ENCODE measurements at places on chromosomes 1 and 21.

- no peak for DNase-seq
These were observed 149.2 kb downstream of the ACTL8 start for GRCh38 chr1:17904290-17904689.

DNA sequence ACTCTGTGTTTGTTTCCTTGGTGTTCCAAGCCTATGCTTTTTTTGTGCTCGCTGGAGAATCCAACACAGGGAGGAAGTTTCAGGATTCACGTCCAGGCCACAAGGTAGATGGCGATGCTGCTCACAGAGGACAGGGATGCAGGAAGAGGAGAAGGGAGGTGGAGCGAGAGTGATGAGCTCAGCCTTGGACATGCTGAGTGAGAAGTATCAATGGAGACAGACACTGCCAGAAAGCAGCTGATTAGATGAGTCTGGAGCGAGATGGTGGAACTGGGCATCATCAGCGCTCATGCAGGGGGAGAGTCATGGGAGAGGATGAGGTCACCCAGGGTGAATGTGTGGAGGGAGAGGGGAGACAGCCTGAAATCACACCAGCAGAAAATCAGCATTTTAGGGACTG, 110.0 kb downstream of the GLUL start:
- no peak for DNase-seq

- peak; percentile 6 for DNase-seq
These were observed 21.8 kb upstream of the PDC start for GRCh38 chr1:186482661-186483255.

DNA sequence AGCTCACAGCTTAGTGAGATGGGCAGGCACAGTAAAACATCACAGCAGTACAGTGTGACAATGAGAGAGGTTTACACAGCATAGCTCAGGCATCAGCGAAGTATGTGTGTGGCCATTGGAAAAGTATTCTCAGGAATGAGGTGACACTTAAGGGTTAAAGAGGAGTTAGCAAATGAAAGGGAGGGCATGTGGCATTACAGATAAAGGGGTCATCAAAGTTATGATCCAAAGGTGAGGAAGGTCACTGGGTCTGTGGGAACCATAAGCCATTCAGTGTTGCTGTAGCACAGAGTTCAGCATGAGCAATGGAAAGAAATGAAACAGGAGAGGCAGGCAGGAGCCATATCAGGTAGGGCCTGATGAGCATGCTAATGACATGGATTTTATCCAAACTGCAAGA, 4.5 kb upstream of the C8B start:
- no peak for DNase-seq

- DNase-seq = no peak
These were observed 83.4 kb downstream of the SNRPE start for GRCh38 chr1:203944651-203945404.

DNA sequence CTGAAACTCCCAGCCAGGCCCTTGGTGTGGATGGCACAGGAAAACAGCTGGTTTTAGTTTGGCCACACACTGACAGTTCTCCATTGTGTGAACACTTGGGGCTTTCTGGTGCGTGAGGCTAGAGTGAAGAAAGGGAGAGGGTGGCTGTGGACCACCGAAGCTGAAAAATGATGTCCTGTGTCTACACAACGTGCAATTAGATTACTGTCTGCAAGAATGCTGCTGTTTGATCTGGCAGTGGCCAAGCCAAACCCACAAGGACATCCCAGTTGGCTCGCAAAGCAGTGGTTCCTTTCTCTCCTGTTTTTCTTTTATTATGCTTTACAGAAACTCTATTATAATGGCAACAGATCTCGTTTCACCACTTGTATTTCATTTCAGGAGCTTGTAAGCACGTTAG, 58.9 kb downstream of the ERG start:
- no peak for DNase-seq

DNA sequence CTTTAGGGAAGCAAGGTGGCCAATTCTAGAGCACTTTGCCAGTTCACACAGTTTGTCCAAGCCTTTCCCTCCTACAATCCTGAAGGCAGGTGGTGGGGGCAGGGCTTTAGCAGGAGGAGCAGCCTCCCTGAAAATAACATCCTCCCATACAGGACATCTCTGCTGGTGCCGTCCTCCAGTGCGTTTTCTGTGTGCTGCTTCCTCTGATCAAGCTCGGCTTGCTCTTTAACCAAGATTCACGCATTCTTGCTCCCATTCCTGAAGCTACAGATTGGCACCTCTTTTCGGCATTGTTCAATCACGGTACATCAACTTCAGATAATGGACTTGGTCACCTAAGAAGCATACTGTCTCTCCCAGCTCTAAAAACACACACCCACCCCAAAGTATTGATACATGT, 7.5 kb upstream of the DPT start:
- DNase-seq = no peak

- no peak for DNase-seq
These were observed 508 bp downstream of the RAVER2 start for GRCh38 chr1:64745181-64745985.

DNA sequence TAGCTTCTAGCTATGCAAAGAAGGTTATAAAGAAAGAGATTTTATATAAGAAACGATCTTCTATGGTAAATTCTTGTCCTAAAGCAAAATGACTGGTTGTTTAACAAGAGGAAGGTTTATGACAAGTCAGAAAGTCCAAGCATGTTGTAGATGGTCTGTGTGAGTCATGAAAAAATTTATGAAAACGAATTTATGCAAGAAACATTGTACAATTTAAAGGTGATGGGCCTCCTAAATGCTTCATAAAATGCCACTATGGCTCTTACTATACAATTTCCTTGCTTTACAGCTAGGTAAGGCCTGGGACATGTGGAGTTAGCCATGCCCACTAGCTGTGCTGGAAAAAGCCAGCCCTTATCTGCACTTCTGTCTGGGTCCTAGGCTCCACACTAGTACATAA, 125.4 kb downstream of the PTGER3 start:
- no peak for DNase-seq

Data from activated CD8-positive, alpha-beta memory T cell treated with anti-CD3 and anti-CD28 coated beads for 1 hour (primary cell).